Left ventricle myocardium superior (tissue), 1 donor: ENCODE measurements at places on chromosomes 4 and X. TPM values are rescaled to one million over a fixed set of nuclear protein-coding genes. Genes with fewer than 3 reads are reported as not detected.

The IL1RAPL2 gene
- total RNA-seq = not detected

The C4orf33 gene
- 4.3 TPM for total RNA-seq

The GAGE12E gene
- not detected for total RNA-seq

The KCTD8 gene
- 0.22 TPM for total RNA-seq

The POU4F2 gene
- not detected for total RNA-seq

The SUPT20HL2 gene
- total RNA-seq = not detected

The SSX4B gene
- total RNA-seq = not detected

The SMIM10L2A gene
- 2.3 TPM for total RNA-seq

The CENPVL3 gene
- not detected for total RNA-seq

The F9 gene
- total RNA-seq = not detected

The GPC4 gene
- 11.6 TPM for total RNA-seq

The L1CAM gene
- 4.8 TPM for total RNA-seq

The NAP1L2 gene
- 5.9 TPM for total RNA-seq

The SOD3 gene
- 69.8 TPM for total RNA-seq

The COX7B2 gene
- total RNA-seq = not detected

The GASK1B gene
- 63.4 TPM for total RNA-seq

The MAGEA4 gene
- not detected for total RNA-seq

The SCLT1 gene
- total RNA-seq = 7.7 TPM

The GPRASP3 gene
- 6.3 TPM for total RNA-seq

The MAP3K15 gene
- total RNA-seq = not detected

The SLC25A14 gene
- 3.6 TPM for total RNA-seq

The NR0B1 gene
- total RNA-seq = not detected

The RHOXF2B gene
- not detected for total RNA-seq

The NKX6-1 gene
- total RNA-seq = not detected

The PAGE2B gene
- total RNA-seq = not detected

The HTN3 gene
- total RNA-seq = not detected
